ENCODE measurements at places on chromosomes 7 and 10.

DNA sequence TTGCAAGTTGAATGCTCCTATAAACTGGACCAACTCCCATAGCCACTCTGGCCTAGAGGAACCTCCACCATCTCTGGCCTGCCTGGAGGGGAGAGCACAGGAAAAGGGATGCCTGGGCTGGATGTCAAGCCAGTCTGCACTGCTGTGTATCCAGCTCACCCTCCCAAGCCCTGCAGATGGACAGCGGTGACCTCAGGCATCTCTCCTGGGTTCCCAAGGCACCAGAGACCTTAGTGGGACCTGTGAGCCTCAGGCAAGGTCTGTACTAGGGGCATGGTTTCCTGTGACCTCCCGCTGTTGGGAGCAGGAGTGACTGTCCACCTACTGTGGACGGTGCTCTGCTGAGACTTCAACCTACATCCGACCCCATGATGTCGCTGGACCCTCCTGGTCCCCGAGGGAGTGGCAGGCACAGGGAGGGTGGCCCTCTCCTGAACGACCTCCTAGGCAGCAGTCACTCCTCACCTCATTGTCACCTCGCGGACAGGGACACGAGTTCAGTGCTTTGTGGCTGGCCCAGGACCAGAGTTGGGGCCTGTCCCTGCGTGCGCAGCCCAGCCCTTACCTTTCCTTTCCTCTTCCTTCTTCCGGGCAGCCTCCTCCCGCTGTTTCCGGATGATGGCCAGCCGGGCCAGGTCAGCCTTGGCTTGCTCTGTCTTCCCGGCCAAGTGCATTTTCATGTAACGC lies 11.0 kb downstream of the PDAP1 start:
- DNase-seq: no peak

- no peak for DNase-seq
Observed at GRCh38 chr7:65338346-65338745, 35.3 kb upstream of the ZNF92 start.

DNA sequence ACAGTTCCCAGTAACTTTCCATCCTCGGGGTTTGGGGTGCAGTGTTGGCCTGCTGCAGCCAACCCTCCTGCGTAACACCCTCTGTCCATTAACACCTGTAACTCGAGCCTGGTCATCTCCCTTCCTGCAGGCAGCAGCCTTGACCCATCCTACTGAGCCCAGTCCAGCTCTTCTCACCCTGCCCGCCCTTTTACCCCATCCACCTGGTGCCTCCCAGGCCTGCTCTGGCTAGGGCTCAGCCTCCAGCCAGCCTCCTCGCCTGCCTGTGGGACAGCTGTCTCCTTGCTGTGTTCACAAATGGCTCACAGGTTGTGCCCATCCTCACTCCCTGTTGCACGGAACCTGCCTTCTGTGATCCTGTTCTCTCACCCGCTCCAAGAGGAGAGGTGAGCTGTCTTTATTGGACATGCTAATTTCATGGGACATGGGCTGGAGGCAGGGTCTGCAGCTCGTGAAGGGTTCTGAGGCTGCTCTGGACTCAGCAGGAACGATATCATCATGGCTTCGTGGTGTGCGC lies 277.2 kb upstream of the TCERG1L start:
- no peak for DNase-seq

GRCh38 chr10:129808092-129808983 lies 155.7 kb downstream of the EBF3 start:
- no peak for DNase-seq

DNA sequence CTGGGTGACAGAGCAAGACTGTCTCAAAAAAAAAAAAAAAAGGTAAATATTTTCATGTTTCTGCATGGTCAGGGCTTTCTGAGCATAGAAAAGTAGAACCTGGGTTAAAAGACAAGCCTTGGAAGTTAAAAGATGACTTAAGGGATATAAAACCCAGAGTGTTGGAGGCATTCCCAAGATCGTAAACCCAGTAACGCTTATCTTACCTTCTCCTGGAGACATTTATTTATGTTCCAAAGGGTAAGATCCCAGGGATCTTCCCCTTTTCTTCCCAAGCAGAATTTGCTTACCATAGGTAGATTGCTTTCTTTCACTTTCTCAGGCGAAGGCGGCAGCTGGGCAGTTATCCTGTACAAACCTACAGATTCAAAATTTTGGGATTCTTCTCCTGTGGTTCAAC lies 22.2 kb downstream of the SUGCT start:
- no peak for DNase-seq

DNA sequence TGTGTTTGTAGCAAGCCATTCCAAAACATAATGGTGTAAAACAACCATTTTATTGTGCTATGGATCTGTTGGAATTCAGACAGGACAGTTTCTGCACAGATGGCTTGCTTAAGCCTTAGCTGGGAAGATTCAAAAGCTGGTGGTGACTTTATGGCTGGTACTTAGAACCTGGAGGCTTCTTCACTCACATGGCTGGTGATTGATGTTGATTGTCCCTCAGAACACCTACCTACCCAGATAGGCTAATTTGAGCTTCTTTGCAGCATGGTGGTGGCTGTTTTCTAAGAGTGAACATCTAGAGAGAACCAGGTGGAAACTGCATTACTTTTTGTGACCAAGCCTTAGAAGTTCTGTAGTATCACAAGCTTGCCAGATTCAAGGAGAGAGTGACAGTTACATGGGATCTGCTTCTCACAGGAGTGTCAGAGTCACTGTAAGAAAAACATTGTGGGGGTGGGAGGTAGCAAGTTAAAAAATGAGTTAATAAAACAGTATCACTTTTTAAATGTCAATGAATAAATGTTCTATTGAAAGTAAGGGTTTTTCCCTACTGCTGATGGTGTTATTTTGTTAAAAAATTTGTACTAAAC lies 7.1 kb downstream of the R3HCC1L start:
- DNase-seq: no peak

- DNase-seq: no peak
Observed at GRCh38 chr10:3775696-3776551, 9.1 kb downstream of the KLF6 start.

GRCh38 chr7:92609921-92610518 lies 19.8 kb upstream of the FAM133B start:
- DNase-seq: no peak

GRCh38 chr10:88791924-88792323 lies 10.6 kb upstream of the LIPM start:
- DNase-seq: no peak

DNA sequence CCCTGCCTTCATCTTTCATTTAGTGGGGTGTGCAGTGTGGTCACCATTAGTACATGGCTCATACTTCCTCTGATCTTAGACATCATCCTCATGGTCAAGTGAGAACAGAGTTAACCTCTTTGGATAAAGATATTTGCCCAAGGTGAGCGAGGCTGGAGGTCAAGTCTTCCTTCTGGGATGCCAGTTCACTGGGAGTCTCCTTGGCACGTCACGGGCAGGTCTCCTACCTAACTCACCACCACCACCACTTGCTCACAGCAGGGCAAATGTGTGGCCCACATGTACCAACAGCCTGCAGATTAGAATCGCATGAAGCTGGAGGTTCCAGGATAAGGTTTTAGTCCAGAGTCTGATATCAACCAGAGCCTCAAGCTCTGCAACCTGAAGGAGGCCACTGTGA lies 164.6 kb downstream of the USP6NL start:
- DNase-seq: no peak

- DNase-seq: no peak
Observed at GRCh38 chr10:47050618-47051455, 139.6 kb downstream of the PTPN20 start.

DNA sequence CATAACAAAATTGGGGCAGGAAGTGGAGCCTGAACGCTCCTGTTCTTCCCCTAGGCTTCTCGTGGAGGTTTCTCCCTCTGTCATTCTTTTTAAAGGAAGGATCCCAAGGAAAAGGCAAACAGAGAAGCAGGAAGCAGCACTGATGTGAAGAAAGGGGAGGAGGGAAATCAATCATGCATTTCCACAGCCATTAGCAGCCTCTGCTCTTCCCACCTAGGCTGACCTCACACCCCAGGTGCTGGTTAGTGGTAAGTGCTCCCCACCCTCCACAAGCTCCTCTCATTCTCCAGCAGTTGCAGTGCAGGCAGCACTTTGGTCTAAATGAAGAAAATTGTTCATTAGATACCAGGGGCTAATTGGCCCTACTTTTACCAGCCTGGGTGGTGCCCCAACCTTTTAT lies 2.6 kb downstream of the CRHR2 start:
- DNase-seq: no peak

DNA sequence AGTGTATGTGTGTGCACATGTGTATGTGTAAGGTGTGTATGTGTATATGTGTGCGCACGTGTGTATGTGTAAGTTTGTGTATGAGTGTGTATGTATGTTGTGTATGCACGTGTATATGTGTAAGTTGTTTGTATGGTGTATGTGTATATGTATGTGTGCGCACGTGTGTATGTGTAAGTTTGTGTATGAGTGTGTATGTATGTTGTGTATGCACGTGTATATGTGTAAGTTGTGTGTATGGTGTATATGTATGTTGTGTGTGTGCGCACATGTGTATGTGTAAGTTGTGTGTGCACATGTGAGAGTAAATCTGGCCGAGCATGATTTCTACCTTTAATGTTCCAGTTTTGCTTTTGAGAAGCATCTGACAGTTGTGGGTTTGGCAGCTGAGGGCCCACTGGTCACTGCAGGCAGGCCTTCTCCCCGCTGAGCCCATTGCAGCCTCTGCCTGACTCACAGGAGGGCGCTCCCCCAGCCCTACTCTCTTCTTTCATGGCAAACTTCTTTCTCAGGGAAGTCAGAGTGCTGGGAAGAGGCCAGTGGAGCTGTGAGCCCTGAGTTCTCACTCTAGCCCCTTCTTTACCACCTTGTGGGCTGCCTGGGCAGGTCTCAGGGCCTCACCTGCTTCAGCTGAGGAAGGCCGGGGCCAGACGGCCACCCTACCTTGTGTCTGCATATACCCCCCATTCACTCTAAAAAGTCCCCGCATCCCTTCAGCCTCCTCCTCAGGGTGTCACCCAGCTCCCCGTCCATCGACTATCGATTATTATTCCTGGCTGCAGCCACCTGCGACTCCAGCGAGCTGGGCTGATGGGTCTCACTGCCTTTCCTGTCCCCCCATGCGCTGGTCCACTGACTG lies 11.2 kb downstream of the WDR86 start:
- no peak for DNase-seq

GRCh38 chr10:93072713-93073538 lies 767 bp upstream of the CYP26A1 start:
- DNase-seq: no peak

GRCh38 chr7:135662123-135662372 lies 266 bp upstream of the STMP1 start:
- DNase-seq: no peak

DNA sequence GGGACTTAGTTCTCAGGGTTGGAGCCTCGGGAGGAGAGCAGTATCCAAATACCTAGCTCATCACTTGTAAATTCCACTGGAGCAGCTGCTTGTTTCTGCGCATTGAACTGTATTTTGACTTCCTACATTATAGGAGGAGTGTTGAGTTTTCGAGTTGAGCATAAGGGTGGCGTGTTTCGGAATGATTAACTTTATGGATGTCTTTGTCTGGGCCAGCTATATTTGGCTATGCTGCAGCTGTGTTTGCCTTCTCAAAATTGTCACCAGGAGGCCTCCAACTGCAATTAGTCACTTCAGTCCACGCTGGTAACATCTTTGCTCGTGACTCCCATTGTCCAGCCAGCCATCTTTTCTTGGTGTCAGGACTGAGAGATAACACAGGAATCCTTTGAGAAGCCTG lies 9.1 kb downstream of the CELF2 start:
- no peak for DNase-seq

- no peak for DNase-seq
Observed at GRCh38 chr10:117152668-117153067, 14.6 kb upstream of the VAX1 start.

DNA sequence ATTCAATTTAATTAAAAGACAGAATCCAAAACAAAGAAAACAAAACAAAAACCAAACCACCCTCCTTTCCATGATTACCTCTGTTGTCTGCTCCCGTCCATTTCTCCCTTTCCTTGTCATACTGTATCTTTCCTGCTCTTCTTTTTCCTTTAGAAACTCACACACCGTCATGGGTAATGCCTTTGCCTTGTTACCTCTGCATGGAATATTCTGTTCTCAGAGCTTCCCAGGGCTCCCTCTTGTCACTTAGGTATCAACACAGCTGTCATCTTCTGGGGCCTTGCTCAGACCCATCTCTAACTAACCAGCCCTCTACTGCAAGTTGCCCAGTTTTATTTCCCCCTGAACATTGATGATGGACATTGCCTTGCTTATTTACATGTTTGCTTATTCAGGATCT lies 30.2 kb upstream of the GIMAP8 start:
- no peak for DNase-seq

- no peak for DNase-seq
Observed at GRCh38 chr7:116786791-116787443, 75.5 kb upstream of the CAPZA2 start.

DNA sequence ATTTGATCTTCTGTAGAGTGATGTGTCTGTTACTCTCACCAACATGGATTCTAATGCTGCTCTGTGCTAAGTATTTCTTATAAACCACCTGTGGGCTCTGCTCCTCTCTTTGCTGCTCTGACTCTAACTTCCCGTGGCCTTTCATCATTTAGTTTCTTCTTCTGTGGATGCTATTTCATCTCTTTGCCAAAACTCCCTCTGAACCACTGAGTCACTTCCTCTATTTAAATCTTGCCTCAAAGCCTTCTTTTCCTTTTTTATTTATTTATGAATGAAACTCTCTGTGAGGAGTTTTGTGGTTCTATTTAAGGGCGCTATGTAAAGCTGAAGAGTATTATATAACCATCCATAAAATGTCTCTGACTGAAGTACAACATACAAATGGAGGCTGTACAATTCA lies 538.5 kb downstream of the SUGCT start:
- DNase-seq: no peak

GRCh38 chr7:65233409-65234034 lies 140.1 kb upstream of the ZNF92 start:
- no peak for DNase-seq

DNA sequence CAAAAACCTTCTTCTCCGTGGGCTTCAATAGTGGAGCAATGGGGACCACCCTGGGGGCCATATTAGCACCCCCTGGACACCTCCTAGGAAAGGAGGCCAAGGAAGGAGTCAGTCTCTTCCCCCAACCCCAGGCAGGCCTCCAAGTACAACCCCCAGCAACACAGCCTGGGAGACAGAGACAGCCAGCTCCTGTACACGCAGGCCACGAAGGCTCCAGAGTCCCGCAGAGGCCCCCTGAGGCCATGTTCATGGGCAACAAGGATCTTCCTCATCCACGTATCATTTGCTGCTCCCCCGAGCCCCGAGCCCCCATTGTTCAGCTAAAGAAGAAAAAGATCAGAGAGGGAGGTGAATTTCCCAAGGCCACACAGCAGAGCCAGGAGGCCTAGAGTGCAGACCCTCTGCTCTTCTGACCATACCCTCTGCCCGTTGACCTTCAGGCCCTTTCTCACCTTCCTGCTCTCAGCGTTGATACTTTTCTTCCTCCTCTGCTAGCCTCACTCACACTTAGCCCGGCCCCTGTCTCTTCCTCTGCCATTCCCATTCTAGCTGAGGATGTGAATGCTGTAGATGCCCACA lies 35.9 kb upstream of the MYL10 start:
- DNase-seq: no peak
